ENCODE measurements at places on chromosomes 7 and 10. TPM values are rescaled to one million over a fixed set of nuclear protein-coding genes. Genes with fewer than 3 reads are reported as not detected.

KEL gene
- not detected for polyA plus RNA-seq

REPIN1 gene
- 13.9 TPM for polyA plus RNA-seq

DNA sequence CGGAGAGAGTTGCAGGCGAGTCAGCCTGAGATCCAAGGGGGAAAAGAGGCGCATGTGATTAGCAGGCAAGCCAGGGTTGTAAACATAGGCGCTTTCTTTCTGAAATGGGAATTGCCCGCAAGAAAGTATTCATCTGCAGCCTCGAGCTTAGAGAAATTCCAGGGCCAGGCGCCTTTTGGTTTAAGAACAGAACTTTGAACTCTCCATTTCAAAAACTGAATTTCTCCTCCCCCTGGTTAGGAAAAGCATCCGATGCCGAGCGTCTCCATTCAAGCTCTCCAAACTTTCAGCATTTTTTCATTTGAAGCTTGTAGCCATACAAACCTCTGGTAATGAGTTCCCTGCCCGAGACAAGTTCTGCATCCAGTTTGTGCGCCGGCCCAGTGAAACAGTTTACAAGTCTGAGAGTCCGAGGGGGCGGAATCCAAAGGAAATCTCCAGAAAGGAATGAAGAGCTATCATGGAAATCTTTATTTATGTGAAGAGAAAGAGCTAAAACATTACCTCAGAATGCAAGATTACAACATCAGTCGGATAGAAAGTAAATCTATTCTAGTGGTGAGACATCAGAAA lies 69.9 kb downstream of the FAM204A start:
- DNase-seq = no peak

RSPH10B2 gene
- polyA plus RNA-seq = 0.01 TPM

GRCh38 chr7:157772486-157773130 lies 435.8 kb downstream of the DNAJB6 start:
- no peak for DNase-seq

DNA sequence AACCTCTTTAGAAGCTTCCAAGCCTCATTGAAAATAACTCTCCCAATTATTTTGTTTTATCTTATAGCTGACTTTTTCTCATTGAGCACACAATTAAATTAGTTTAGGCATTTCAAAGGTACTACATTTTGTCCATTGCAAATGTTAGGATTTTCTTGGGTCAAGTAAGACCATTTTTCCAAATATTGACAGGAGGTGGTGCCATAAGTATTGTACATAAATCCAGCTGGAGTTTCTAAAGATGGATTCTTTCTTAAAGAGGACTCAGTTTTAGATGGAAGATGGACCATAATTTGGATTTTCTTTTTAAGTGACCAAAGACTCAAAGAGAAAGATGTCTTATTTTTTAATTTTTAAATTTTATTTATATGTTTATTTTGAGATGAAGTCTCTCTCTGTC lies 12.3 kb upstream of the OPN4 start:
- no peak for DNase-seq

DNA sequence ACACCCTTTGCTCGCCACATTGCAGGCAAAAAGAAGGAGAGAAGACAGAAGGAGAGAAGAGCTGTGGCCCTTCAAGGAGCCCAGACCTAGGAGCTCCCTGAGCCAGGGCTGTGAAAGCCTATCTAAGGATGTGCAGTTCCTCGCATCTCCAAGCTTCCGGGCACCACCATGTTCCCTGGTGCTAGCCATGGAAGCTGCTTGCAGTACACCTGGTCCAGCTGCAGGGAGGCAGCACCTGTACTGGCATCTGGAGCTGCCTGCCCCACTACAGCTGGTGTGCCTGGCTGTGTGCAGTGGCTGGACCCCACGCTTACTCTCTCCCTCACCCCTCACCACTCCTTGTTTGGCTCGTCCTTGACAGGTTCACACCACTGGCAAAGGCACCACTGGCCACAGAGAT lies 1111.8 kb upstream of the POT1 start:
- no peak for DNase-seq
